ENCODE measurements at places on chromosomes 12 and 14.

DNA sequence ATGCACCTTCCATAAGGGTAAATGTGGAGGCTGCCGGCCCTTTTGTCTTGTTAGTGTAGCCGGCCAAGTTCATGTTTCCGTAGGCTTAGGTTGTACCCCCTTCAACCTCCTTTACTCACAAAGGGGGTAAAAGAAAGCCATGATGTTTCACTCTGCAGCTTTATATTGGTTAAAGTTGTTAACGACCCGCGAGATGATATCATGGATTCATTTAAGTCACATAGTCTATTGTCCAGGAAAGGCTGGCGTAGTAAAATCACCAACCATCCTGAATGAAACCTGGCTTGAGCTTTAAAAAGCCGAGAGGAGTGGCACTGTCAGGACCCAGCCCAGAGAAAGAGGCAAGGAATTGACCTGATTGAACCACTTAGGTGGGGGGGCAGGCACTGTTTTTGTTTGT is 1.3 kb downstream of the UNG start:
- no peak for DNase-seq

- DNase-seq = peak; percentile 90
Measured at GRCh38 chr12:9869307-9870161, at the start of gene CLEC2B. Gene CLEC2B, minus strand, starts transcription at chr12:9869354.

- no peak for DNase-seq
Measured at GRCh38 chr12:8606890-8607289, 5.8 kb downstream of the AICDA start.

- no peak for DNase-seq
Measured at GRCh38 chr12:69442894-69443293, 27.3 kb upstream of the FRS2 start.

GRCh38 chr14:103372552-103373304 is 12.5 kb upstream of the MARK3 start:
- no peak for DNase-seq

- no peak for DNase-seq
Measured at GRCh38 chr14:70398280-70398679, 18.6 kb downstream of the SYNJ2BP start.

- DNase-seq = no peak
Measured at GRCh38 chr14:50970886-50971781, 26.9 kb upstream of the PYGL start.

All from T-helper 2 cell (primary cell).